MV-4-11 (cell line): ENCODE measurements at places on chromosomes 1 and 21.

GRCh38 chr1:37078866-37079265 is 44.6 kb upstream of the GRIK3 start:
- DNase-seq = no peak

DNA sequence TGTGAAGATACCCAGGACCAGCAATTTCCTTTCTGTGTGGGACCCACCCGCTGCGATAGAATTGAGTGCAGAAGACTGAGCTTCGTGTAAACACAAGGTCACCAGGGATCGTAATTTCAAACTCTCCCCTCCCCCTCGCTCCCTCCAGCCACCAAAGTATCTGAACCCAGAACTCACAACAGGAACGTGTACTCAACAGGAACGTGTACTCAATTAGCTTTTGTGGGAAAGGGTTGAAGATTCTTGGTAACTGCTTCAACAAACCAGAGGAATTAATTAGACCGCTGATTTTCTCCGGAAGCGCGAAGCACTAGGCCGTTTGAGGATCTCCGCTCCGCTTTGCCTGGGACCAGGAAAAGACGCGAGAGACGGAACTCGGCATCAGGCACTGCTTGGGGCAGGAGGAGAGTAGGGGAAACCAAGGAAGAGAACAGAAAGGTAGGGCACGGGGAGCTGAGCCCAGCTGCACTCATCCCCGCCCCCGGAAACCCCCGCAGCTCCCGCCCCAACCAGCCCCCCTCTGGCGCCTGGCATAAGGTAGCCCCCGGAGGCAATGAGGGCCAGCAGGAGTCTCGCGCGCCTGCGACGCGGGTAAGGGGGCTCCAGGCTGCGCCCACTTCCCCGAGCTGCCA is 453 bp downstream of the DRAM2 start:
- peak; percentile 48 for DNase-seq

DNA sequence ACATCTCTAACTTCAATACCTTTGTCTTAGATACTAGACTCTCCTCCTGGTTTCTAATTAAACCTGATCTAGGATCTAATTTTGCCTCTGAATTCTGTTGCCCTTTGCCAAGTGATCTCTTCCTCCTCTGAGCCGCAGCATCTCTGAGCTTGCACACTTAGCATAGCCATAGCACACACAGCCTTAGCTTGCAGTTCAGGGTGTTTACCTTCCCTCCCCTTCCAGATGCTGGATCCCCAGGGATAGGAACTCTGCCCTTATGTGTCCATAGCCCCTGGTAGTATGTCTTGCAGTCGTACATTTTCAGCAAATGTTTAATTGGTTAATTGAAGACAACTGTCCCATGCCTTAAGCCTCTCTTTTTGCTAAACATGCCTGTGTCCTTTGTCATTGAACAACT is 30.3 kb downstream of the SELL start:
- no peak for DNase-seq

DNA sequence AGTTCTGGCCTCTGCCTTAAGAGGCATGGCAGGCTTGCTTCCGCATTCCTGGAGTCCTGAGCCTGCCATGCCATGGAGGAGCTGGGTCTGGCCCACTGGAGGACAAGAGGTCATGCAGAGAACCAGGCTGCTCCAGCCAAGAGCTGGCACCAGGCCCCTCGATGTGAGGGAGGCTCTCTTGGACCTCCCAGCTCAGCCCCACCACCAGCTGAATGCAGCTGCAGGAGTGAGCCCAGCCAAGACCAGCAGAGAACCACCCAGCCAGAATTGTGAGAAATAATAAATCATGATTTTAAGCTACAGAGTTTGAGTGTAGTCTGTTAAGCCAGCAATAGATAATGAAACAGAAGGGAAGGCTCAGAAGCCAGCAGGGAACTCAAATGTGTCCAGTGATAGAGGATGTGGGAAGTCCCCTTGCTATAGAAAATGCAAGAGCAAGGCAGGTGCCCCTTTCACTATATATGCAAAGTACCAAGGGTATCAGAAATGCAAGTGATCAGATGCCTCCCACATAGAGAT is 118.4 kb downstream of the HIVEP3 start:
- DNase-seq = no peak

DNA sequence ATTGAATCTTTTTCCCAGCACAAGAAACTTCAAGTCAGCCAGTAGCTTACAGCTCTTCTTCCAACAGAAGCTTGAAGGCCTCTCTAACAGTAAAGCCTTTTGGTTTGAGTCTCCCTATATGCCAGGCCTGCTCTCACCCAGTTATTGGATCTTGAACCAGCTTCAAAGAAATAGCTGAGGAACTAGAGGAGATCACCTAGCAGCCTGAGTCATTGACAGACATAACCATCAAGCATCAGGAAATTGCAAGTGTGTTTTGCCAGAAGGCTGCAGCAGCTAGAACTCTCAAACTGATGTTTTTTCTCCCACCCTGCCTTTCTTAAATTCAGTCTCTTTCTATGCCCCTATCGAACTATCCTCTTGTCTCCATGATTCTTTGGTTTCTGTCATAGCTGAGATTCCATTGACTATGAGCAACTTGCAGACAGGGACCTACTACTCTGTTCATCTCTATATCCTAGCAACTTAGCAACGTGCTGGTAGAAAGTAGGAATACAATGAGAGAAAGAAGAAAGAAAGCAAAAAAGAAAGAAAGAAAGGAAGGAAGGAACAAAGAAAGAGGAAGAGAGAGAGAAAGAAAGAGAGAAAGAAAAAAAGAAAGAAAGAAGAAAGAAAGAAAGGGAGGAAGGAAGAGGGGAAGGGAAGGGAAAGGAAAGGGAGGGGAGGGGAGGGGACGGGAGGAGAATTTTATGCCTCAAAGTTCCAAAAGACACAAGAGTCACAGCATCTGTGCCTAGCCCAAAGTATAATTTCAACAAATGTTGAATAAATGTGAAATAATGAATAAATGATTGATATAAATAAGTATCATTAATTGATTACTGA is 60.0 kb upstream of the FGGY start:
- DNase-seq = no peak

DNA sequence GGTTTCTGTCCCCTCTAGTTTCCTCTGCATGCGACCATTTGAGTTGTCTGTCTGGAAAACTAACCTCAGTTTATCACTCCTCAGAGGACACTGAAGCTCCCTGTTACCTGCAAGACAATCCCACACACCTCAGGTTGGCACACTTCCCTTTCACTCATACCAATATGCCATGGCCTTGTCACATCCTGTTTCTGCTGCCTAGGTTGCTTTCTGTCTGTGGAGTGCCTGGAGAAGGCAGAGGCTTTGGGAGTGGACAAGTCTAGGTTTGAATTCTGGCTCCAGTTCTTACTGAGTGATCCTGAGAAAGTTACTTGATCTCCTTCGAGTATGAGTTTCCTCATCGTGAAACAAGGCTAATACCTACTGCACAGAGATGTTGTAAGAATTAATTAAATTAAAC is 171.5 kb upstream of the CACYBP start:
- DNase-seq = peak; percentile 1

GRCh38 chr1:208654241-208654640 is 410.1 kb upstream of the PLXNA2 start:
- DNase-seq = no peak

- DNase-seq = no peak
These were observed 32.1 kb downstream of the TLR5 start for GRCh38 chr1:223110952-223111351.

GRCh38 chr1:59880735-59881134 is 45.8 kb downstream of the CYP2J2 start:
- no peak for DNase-seq

DNA sequence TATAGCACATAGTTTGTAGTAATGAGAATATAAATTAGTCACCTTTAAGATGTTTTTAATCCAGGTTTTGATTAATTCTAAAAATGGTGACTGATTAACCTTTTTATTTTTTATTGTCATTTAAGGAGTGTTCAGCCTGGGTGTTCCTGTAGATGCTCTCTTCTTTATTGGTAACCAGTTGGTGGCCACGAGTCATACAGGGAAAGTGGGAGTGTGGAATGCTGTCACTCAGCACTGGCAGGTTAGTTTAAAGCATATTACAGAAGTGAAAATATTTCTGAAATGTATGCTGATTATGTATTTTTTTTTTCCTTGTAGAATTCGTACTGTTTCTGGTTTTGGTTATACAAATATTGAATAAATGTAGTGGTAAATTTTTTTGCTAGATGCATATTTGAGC is 28.1 kb downstream of the KCTD3 start:
- peak; percentile 10 for DNase-seq

DNA sequence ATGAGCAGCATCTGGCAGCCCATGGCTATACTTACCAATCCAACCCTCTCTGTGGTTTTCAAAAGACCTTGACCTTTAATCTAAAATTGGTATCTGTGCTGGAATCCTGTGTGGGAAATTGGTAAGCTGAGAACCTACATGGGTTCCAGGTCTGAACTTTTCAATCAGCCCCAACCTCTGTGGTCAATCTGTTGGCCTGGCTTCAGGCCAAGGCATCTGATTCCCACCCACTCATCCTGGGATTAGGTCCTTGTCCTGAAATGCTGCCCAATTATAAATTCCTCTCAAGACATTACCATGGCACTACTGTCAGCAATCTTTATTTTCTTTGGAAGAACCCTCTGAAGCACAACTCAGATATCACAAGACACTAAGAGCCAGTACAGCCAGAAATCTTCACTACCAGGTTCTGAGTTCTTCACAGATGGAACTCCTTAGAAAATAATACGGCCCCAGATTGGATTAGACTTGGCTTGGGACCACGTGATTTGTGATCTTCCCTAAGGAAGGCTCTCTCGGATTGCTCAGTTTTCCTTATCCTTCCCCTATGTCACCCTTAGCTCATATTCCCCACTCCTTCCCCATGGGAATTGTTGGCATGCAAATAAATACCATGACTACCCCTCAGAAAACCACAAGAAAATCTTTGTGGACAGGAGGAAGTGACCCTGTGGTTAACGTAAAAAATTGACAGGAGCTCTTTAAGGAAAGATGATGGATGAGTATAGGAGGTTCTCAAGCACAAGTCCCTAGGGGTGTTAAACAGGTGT is 207.9 kb upstream of the ST6GALNAC5 start:
- DNase-seq = no peak

- DNase-seq = no peak
These were observed 23.3 kb downstream of the KIRREL1 start for GRCh38 chr1:158016651-158017335.

- no peak for DNase-seq
These were observed 160.1 kb upstream of the UBE2U start for GRCh38 chr1:64043288-64043687.

DNA sequence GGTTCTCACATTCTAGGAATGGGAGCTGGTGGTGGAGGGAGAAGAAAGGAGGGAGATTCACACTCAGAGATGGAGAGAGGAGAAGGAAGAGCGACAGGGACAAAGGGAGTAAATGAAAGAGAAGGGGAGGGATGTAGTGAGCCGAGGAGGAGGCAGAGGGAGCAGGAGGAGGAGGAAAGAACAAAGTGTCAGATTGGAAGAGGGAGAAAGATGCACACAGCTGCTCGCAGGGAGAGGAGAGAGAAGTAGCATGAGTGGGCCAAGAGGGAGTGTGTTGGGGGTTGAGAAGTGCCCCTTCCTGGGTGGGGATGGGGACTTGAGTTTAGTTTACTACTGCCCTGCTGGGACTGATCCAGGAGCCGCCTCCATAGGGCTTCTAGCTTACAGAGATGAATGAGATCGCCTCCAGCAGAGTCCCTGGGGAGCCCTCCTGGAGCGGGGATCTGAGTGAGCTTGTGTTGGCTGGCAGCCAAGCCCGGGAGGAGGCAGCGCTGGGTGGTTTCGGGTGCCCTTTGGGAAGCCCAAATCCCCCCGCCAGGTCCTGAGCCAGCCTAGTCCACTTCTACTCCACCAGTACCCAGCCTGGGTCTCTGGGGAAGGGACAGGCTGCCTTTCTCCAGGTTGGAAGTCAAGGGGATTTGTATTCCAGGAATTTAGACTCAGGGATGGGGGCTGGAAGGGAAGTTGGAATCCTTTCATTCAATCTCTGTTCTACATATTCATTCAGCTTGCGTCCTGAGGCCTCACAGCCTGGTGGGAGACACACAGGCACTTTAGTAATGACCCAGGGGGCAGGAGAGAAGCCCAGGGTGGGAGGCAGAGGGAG is 20.9 kb downstream of the PTPRU start:
- no peak for DNase-seq

GRCh38 chr1:22416555-22417454 is 34.8 kb upstream of the ZBTB40 start:
- DNase-seq = peak; percentile 23

DNA sequence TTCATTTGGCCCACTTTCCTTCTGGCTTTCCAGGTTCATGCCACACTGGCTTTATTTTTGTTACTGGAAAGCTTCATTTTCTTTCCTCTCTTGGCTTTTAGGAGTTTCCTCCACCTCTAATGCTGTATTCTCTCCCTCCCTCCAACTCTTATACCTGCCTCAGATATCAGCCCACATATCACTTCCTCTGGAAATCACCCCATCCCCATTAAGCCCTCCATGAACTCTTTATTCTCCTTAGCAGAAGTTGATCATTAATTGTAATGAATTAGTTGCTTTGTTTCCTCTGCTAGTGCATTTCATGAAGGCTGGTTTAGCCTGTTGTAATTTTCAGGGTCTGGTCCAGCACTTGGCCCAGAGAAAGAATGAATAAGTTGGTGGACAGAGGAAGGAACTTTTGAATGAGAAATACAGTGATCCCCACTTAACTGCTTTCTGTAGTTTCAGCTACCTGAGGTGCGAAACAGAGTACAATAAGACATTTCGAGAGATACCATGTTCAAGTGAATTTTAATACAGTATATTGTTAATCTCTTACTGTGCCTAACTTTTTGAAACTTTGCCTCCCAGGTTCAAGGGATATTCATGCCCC is 1.7 kb downstream of the SOAT1 start:
- no peak for DNase-seq

DNA sequence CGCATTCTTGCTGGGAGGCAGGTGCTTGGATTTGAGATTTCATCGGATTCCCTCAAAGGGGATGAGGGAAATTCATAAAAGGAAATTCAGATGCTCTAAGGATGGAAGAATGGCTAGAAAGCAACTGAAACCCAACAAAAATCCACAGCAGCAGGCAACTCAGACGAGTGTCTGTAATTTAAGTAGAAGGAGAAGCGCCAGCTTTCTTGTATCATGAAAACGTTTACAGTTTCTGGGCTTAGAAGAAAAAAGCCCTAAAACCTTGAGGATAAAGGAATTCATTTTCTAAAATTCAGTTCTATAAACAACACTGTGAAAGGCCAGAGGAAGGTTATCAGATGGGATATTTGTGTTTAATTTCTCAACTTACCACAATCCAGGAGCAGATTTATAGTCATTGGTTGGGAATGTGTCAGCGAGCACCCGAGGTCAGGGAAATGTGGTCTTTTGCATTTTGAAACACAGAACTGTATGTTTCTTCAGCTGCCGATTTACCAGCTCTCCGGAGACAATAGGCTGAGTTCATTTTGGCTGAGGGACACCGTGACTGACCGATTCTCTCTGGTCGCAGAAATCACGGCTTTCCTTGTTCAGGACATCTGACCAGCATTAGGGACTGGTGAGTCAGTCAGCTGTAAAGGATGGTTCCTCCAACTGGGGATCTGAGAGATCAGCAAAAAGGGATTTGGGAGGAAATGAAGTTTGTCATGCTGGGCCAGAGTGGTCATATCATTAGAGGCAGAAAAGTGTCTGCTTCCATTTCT is 111.6 kb upstream of the ERRFI1 start:
- DNase-seq = peak; percentile 25

GRCh38 chr1:24641646-24642151 is 1.4 kb upstream of the SRRM1 start:
- DNase-seq = peak; percentile 64

GRCh38 chr1:168509875-168510791 is 33.7 kb downstream of the XCL2 start:
- no peak for DNase-seq

- no peak for DNase-seq
These were observed 9.1 kb upstream of the AADACL4 start for GRCh38 chr1:12634696-12635202.
